Endodermal cell (in vitro differentiated cells): ENCODE measurements at places on chromosomes 1 and 21.

DNA sequence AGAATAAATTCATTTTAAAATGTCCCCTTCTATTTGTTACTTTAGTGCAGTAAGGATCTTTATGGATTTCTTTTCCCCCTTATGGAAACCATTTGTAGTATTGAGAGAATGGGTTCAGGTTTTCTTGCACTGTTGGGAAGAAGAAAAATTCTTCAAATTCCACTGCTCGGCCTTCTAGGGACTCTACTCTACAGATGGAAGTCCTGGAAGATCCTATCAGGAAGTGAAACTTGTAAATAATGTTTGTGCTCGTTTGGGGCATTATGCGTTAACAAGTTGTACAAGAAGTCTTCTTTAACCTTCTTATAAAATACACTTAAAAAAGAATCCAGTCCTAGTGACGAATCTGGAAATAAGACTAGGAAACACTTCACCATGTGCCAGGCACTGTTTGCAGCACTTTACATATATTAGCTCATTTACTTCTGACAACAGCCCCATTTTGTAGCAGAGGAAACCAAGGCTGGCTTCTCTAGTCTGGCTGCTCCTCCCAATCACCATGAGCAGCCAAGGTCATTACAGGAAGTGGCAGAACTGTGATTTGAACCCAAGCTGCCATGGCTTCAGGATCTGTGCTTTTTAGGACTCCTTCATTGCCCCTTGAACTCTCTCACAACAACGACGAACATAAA is 11.8 kb downstream of the LRRC8D start:
- DNase-seq, result no peak

DNA sequence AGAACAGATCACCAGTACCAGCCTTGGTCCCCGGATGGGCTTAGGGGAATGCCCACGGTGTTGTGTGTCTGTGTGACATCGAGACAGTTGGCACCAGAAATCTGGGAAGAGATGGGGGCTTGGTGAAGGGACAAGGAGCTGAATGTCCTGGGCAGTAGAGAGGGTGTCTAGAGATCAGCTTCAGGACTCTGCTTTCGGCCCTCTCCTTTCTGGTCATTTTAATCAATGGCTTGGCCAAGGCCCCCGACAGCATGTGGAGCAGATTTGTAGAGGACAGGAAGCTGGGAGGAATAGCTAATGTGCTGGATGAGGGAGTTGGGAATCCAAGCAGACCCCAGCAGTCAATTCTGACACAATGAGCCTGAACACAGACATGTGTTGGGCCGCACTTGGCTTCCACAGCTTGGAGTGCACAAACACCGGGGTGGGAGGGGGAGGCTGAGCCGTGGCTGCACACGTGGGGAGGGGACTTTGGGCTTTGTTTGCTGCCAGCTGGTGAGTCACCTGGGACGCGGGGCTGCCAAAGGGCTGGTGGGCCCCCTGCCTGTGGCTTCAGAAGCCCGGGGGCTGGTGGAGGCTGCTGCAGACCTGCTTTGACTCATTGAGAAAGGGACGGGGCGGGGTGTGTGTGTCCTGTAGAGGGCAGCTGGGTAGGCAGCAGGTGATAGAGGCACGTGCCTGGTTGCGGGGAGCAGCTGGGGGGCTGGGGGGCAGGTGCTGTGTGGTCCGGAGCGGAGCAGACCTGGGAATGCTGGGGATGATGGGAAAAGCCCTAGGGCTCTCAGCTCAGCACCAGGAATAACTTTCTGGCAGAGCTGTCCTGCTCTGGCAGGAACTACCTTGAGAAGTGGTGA is 20.9 kb downstream of the SLC1A7 start:
- peak; percentile 57 for DNase-seq

DNA sequence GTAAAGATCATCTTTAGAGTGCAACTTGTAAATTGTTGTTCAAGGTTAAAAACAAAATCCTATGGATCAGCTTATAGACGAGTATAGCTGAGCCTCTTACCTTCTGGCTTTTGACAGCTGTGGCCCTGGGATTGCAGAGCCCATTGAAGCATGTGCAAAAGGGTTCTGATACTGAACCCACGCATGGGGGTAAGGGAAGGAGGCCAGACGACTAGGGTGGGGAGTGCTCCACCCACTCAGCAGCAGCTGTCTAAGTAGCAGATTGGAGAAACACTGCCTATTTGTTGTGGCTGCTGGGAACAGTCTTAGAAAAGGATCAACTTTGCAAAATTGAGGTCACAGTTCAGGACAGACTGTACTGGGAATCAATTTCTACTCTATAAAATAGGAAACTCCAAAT is 16.1 kb downstream of the CD101 start:
- no peak for DNase-seq

DNA sequence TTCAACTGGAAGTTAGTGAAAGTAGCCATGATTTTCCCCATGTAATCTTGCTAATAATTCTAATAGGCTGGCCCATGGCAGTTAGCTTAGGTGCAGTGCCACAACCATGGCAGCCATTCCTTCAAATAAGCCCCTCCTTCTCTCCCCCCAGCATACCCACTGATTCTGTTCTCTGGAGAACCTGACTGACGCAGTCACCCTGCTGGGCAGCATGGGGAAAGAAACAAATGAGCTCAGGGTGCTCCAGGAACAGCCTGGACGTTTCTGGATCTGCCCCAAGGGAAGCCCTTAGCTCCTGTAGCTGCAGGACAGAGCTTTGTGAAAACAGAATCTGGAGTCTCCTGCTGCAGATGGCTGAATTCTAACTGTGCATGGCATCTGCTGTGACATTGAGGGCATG is 22.5 kb downstream of the SNAP47 start:
- no peak for DNase-seq

GRCh38 chr21:45262041-45262581 is 25.6 kb downstream of the POFUT2 start:
- no peak for DNase-seq

DNA sequence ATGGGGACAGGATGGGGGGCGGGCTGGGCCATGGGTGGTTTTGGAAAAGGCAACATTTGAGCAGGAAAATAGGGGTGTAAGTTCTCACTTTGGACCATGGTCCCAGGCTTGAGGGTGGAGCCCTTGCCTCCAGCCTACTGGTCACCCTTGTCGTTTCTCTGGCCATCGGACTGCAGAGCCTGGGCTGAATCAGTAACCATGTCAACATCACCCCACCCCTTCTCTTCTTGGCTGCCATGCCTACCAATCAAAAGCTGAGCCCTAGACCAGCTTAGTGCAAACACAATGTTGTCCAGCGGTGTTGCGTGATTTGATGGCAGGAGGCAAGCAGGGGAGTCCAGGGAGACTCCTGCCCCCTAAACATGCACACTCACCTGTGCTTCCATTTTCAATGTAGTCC is 231.0 kb upstream of the KAZN start:
- no peak for DNase-seq

DNA sequence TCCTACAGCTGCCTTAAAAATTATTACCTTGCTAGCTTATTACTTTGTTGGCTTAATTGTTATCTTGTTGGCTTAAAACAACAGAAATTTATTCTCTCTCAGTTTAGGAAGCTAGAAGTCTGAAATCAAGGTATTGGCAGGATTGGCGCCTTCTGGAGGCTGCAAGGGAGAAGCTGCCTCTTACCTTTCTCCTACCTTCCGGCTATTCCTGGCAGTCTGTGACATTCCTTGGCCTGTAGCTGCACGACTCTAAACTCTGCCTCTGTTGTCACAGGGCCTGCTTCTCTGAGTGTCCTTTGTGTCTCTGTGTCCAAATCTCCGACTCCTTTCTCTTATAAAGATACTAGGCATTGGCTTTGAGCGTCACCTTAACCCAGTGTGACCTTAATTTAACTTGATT is 579.9 kb upstream of the B3GALT2 start:
- peak; percentile 67 for DNase-seq

- no peak for DNase-seq
Observed at GRCh38 chr1:11952455-11953109, 18.1 kb downstream of the PLOD1 start.

DNA sequence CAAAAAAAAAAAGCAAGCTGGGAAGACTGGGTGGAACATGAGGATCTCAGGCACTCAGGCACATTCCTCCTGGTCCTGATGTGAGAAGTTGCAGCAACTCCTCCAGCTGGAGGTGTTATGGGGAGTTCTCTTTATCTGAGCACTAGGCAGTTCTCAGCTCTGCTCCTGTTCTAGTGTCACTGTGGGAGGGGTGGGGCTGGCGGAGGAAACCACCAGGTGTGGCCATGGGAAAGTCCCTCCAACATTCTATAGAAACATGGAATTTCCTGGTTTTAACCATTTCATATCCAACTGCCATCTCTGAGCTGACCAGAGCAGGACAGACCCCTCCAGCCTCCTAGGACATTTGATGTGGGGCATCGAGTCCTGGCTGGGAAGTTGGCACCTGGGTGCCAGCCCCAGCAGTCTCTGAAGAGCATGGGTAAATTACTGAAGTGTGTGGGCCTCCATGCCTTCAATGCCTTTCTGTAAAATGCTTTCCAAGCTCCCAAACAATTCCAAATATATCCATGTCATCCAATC is 804 bp upstream of the IKBKE start:
- DNase-seq, result no peak

GRCh38 chr1:162678439-162678838 is 46.2 kb downstream of the DDR2 start:
- no peak for DNase-seq

DNA sequence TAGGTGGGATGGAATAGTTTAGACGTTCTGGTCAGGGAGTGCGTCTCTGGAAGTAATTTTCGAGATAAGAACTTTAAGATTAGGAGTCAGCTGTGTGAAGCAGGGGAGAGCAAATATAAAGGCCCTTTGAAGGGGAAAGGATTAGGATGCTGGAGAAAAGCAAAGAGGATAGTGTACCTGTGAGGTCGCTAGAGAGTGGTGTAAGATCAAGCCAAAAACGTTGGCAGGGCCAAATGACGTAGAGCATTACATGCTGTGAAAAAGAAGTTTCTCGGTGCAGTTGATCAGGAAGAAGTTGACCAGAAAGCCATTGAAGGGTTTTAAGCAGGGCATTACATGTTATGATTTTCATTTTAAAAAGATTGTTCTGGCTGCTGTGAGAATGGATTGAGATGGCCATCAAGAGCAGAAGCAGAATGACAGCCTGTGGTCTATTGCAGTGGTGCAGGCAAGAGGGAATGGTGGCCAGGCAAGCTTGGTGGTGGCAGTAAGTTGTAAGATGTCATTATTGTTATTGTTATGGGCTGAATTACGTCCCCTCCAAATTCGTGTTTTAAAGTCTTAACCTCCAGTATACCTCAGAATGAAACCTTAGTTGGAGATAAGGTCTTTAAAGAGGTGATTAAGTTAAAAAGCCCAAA is 113.6 kb upstream of the KIF26B start:
- no peak for DNase-seq

DNA sequence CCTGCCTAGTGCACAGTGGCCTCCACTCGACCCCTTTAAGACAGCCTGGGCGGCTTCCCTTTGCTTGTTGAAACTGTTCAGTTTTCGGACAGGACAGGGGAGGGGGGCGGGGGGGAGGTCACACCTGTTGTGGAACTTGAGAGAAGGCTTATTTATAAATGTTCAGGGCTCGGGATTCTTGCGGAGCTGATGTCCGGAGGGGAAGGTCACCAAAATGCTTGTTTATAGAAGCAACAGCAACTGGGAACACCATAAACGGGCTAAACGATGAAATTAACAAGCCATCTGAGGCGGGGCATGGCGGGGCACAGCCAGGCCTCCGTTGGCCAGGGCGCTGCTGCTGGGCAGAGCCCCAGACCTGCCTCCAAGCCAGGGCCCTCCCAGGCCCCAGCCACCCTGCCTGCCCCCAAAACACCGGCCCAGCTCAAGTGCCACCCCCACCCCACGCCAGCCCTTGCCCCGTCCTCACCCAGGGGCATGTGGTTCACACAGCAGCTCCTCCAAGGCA is 59.8 kb upstream of the CASZ1 start:
- DNase-seq, result no peak

GRCh38 chr1:117312453-117313138 is 54.7 kb upstream of the MAN1A2 start:
- no peak for DNase-seq

DNA sequence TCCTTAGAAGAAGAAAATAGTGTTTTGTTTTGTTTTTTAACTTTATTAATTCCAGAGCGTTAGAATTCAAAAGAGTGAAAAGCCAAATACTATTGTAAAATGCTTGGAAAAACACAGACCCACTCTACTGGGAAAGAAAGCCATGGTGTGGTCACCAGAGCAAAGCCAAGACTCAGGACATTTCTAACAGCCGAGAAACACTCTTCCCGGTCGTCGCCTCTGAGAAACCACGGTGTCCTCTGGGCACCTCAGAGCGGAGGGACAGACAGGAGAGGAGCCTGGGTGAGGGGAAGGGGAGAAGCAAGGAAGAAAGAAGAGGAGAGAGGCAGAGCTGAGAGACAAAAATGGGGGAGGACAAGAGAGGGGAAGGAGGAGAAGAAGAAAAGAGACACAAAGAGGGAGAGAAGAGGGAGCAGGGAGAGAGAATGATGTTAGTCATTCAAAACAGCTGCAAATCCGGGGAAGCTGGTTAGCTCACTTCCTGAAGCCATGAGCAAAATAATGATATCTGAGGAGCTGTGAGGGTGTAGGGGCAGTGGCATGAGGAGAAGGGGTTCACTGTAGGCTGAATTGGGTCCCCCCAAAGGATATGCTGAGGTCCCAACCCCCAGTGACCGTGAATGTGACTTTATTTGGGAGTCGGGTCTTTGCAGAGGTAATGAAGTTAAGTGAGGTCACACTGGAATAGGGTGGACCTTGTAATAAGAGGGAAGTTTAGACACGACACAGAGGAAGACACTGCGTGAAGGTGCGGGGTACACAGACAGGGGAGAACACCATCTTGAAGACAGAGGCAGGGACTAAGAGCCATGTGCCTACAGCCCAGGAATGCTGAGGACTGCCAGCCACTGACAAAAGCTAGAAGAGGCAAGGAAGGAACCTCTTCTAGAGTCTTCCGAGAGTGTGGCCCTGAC is 58.2 kb upstream of the DMRTB1 start:
- peak; percentile 38 for DNase-seq

GRCh38 chr1:157403608-157404007 is 148.7 kb downstream of the FCRL5 start:
- DNase-seq, result no peak

- DNase-seq, result no peak
Observed at GRCh38 chr21:44765231-44766013, 36.2 kb downstream of the UBE2G2 start.

GRCh38 chr1:155499953-155500639 is 62.5 kb downstream of the ASH1L start:
- no peak for DNase-seq

GRCh38 chr1:65065524-65066418 is 82.2 kb upstream of the AK4 start:
- DNase-seq, result peak; percentile 87

DNA sequence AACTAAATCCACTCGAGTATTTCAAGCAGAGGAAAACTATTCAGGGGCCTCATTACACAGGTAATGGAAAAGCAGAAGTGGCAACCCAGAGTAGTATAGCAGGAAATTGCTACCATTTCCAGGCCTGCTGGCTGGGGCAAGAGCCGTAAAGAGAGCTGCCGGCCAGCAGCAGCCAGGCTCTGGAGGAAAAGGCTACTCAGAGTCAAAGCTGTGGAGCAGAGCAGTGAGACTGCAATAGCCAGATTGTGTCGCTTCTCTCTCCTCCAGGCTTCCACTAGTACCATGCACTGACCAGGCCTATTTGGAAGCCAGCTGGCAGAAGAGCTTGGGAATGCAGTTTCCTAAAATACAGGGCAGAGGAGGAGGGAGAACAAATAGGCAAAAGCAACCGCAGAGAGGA is 155.5 kb downstream of the OMA1 start:
- peak; percentile 48 for DNase-seq

- DNase-seq, result no peak
Observed at GRCh38 chr21:37346841-37347430, 19.6 kb upstream of the DYRK1A start.

GRCh38 chr1:65880611-65881010 is 87.9 kb downstream of the PDE4B start:
- DNase-seq, result no peak
